ENCODE measurements at places on chromosomes 5 and 9.

DNA sequence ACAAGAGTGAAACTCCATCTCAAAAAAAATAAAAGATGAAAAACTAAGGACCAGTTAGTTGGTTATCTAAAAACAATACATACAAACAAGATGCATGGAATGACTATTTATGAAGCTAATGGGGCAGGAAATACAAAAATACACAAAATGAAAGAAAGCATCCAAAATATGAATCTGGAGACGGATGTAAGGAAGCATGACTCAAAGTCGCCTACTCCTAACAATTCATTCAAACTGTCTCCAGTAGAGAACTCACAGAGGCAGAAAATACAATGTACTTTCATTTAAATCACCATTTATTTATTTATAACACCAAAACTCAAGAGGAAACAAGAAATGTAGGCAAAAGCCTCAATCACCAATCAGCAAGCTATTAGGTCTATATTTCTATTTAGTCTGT lies 68.4 kb downstream of the SCAI start:
- no peak for DNase-seq

GRCh38 chr5:121489972-121490371 lies 361.7 kb upstream of the FTMT start:
- no peak for DNase-seq

GRCh38 chr9:21543187-21543586 lies 61.1 kb upstream of the IFNE start:
- DNase-seq, result no peak

- no peak for DNase-seq
Measured at GRCh38 chr9:89659891-89660685, 55.3 kb downstream of the GADD45G start.

DNA sequence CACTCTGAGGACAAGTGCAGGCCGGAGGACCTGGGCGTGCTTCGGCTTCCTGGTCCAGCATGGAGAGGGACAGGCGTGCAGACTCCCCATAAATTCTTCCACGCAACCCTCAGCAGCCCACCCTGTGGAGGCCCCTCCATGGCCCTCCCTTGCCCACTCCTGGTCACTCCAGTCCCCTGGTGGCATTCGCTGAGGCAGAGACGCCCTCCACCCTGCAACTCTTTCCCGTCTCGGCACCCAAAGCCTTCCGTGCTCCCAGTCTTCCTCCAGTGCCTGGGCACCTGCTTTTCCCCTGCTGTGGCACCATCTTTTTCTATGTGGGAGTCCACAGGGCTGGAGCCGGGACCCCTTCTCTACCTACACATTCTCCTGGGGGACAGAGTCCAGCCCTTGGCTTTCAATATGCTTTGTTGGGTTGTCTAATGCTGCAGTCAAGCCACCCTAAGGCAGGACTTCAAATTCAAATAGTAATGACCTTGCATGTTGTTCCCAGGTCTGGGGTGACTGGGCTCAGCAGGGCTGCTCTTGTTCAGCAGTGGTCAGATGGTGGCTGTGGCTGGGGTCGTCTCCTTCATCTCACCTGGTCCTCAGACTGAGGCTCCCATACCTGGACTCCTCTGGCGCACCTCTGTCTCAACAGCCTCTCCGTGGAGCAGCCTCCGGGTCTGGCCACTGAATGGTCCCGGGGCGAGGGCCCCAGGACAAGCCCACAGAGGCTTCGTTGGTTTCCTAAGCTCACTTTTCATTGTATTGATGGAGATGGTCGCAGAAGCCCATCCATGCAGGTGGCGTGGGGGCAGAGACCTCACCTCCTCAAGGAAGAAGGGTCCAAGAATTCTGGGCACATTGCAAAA lies 15.2 kb downstream of the MRPL36 start:
- no peak for DNase-seq

DNA sequence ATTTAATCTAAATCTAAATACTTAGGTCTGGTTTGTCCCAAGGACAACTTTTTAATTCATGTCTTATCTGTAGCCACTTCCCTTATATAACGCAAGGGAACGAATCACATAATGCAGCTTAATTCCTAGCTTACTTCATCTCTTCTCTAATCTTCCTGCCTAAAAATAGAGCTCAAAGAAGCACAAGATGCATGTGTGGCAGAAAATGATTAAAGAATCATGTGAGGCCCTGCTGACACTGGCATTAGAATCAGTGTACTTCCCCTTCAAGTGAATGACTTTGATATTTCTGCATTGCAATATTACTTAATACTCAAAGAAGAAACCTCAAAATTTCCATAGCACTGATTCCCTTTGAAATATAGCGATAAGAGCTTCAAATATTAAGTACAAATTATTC lies 317.9 kb upstream of the FTMT start:
- DNase-seq, result no peak
